ENCODE measurements at places on chromosomes 5 and 9. TPM values are rescaled to one million over a fixed set of nuclear protein-coding genes. Genes with fewer than 3 reads are reported as not detected.

GRCh38 chr9:7454624-7455023 lies 345.0 kb downstream of the DMAC1 start:
- no peak for DNase-seq

DNA sequence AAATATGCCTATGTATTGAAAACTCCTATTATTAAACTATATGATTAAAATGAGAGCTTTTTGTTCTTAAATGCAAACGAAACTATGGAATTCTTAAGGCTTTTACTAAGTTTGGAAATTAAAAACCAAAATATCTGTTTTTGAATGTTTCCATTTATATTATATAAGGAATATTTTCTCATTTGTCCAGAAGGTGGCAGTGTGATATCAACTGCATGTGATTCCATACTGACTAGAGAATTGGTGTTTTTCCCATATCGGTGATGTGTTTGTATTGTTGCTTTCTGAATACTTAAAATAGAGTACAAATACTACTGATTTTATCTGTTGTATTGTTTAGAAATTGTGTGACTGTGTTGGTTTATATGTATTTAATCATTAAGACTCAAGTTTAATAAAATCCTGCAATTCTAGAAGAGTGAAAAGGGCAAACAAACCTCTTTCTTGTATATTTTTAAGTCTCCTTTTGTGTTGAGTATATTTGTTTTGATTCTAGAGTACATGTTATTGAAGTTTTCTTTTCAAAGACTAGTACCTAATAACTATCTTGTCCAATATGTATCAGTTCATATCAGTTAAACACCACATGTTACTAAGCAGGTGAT lies 320.8 kb downstream of the CCDC171 start:
- no peak for DNase-seq

- no peak for DNase-seq
These were observed 69.5 kb downstream of the GTF3C4 start for GRCh38 chr9:132739710-132740310.

DNA sequence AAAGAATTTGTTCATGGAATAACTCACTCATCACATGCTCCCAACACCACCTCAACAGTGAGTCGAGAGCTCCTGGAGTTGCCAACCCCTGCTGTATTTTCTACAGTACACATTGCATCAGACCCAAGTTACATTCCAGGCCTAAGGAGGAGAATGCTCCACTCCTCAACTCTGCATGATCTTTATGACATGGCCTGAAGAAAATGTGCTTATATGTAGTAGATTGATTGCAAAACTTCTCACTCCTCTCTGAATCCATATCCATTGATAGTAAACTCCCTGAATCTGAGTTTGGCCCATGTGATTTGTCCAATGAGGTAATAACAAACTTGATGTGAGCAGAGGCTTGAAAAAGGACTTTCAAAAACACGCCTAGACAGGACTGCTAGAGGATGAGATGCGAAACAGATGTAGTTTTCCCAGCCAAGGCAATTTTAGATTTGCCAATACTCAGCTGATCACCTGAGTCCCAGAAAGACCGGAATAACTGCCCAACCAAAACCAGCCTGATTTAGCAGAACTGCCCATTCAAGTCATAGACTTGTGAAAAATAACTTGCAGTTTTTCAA lies 29.0 kb upstream of the PAPPA start:
- no peak for DNase-seq

GRCh38 chr5:115343855-115344254 lies 47.4 kb upstream of the CCDC112 start:
- DNase-seq: no peak

DNA sequence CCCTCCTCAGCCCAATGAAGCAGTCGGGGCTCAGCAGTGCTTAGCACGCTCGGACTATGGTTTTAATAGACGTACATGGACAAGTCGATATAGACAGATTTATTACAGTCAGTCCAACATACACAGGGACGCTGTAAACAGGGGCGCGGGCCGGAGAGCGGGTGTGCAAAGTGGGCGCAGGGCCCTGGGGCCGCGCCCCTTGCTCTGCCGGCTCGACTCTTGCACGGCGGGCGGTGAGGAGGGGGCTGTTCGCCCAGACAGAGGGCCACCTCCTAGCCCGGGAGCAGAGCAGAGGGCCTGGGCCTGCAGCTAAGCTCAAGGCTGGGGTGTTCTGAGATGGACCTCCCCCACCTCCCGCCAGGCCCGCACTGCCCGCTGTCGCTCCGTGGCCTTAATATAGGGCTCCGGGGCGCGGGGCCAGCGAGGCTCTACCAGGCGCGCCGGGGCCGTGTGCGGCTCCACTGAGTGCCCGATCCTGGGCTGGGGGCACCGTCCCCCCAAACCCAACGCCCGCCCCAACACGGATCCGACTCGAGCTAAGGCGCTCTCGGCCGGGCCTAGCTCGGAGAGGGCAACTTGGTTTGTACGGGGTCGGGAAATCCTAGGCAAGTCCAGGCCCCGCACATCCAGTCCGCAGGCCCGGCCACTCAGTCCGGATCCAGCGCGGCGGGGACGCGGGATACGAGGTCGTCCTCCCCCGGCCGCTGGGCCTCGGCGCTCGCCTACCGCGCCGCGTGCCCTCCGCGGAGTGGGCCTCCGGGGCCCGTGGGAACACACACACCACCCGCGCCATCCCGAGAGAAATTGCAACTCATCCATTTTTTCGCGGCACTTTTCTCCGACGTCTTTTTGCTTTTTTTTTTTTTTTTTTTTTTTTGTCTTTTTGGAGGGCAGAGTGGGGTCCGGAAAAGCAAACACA lies 6.1 kb downstream of the PITX1 start:
- DNase-seq: peak; percentile 74

DNA sequence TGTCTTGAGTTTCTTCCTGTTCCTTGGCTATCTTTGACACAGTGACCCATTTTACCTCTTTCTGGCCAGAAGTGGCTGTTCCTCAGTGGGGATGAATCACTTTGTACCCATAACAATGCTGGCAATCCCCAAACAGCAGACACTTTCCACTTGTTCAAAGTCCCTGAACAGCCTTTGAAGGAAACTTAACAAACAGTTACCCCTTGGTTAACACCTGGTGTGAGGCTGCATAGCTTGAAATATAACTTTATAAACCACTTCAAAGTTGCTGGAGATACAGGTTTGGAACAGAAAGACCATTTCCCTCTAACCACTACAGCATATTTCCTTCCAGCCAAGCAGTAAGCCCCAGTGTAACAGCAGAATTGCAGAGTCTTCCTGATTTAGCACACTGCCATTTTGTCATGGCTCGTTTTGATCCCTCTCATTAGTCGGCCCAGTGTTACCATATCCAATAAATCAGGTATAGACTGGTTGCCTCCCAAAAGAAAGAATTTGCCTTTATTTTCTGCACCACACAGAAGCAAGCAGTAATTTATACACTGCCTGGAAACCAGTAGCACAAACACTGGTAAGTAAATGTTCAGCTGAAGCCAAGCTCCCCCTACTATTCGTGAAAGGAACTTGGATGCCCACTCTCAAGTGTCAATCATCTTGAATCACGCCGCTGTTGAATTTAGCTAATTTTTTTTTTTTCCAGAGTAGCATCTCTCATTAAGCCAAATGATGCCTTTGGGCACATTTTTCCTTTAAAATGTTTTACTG lies 225.9 kb downstream of the PIK3R1 start:
- no peak for DNase-seq

GRCh38 chr5:120457839-120458507 lies 6.1 kb upstream of the PRR16 start:
- no peak for DNase-seq

DNA sequence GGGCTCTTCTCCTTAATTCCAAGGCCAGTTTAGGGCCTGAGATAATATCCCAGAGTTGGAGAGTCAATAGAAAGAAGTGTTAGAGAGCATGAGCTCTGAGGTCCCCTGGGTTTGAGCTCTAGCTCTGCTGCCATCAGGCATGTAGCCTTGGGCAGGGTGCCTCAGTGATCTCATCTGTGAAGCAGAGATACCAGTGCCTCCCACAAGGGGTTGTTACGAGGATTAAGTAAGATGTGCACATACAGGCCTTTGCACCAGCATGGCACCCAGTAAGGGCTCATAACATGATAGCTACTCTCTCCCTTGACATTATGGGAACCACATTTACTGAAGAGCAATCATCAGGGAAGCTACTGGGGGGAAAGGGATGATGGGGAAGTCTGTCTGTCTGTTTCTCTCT lies 265.7 kb downstream of the HSPA4 start:
- DNase-seq: no peak

GRCh38 chr5:68762201-68762600 lies 331.6 kb upstream of the SLC30A5 start:
- no peak for DNase-seq

DNA sequence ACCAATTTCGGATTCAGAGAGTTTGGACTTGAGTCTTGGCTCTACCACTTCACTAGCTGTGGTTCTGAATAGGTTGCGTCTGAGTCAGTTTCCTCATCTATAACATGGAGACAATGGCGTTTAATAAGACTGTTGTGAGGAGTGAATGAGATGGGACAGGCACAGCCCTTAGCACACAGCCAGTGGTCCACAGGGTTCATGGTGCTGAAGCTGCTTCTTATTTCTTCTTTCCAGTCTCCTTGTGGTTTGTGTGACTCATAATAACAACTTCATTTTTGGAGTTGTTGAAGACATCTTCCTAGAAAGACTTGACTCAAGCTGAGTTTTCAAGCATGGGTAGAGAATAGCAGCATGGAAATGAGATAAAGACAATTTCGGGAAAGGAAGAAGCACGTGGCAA lies 172.6 kb upstream of the PPP2R2B start:
- DNase-seq: no peak

DNA sequence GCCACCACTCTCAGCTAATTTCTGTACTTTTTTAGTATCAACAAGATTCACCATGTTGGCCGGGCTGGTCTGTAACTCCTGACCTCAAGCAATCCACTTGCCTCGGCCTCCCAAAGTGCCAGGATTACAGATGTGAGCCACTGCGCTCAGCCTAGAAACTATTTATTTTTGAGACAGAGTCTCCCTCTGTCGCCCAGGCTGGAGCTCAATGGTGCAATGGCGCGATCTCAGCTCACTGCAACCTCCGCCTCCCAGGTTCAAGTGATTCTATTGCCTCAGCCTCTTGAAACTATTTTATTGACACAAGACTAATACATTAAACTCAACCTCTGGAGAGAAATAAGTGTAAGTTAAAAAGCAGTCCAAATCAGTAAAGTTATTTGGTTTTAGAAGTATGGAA lies 34.0 kb downstream of the IL6ST start:
- DNase-seq: peak; percentile 56

GRCh38 chr5:98839469-98840383 lies 66.3 kb downstream of the RGMB start:
- DNase-seq: no peak

DNA sequence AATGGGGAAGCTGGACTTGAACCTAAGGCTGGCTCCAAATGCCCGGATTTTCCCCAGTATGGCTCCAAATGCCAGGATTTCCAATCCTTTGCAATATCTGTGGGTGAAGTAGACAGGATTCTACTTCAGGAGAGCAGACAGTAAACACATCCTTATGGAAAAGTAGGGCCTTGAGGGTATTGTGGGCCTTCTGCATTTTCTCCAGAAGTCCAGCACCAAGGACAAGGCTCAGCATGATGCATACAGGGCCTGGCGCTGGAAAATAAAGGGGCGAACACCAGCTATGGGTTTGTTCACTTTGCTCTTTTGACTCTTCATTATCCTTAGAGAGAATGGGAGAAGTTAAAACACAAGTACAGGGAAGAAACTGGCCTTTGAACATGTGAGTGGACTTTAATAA lies 347.5 kb downstream of the SEMA5A start:
- DNase-seq: no peak

DNA sequence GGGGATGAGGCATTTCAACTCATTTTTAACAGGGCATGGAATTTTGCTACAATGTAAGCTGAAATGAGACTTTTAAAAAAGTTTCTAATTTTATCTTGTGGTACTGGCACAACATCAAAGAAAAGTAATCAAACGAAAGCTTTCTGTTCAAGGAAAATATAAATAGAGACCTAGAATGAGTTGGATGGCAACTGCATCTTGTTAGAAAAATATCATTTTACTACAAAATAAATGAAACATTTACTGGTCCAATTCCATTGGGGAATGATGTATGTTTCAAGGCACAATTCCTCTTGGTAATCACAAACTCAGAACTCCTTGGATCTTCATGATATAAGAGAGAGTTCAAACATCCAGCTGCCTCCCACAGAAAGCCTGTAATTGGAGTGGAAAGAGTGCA lies 102.8 kb downstream of the HMHB1 start:
- no peak for DNase-seq

- no peak for DNase-seq
These were observed 300.3 kb upstream of the GRAMD2B start for GRCh38 chr5:126122942-126123341.

GRCh38 chr9:101465326-101465915 lies 29.8 kb upstream of the ALDOB start:
- DNase-seq: peak; percentile 54

- DNase-seq: no peak
These were observed 405.5 kb downstream of the EFNA5 start for GRCh38 chr5:107265193-107265592.

Gene SLC27A6
- 0.30 TPM for total RNA-seq

Gene ENHO
- not detected for total RNA-seq

Gene F12
- total RNA-seq: not detected

Gene PFN3
- total RNA-seq: not detected

Gene FAM78A
- total RNA-seq: 19.1 TPM
